ENCODE measurements at places on chromosomes 1 and 21.
A peak's percentile ranks its signal among the peaks of the same experiment; 100 is the strongest.

DNA sequence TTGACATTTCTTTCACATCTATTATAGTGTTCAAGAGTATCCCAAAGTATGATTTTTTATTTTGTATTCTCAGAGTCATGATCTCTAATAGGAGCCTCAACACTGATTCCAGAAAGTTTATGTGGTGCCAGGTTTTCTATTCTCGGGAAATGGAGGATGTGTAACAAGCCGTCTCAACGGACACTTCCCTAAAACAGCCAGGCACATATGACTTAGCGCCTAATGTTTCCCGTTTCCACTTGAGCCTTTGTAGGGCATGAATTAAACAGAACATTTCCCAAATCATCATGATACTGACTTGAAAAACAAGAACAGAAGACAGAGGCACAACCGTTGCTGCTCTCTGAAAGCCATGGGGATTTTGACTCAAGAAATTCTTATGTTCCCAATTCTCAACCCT lies 8.0 kb downstream of the CYYR1 start:
- DNase-seq: no peak

- DNase-seq: no peak
Measured at GRCh38 chr1:50915621-50916020, 44.4 kb downstream of the FAF1 start.

DNA sequence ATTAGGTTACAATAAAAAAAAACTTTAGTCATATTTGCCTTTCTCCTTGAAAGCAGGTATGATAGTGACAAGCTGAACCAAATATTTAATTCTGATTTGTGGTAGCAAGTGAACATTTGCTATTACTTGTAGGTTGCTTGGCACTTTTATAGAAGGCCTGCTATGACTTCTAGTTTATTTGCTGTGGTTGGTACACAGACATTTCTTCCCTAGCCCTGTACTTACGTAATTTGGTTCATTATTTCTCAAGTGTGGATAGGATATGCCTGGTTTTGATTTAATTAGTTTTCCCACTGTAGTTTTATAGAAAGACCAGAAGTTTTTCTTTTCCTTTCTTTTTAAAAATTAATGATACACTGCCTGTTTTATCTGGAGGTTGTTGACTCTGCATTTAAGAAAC lies 55.9 kb downstream of the PPP2R5A start:
- no peak for DNase-seq

- DNase-seq: no peak
Measured at GRCh38 chr1:40664167-40664537, 1.3 kb downstream of the RIMS3 start.

GRCh38 chr21:32392880-32393676 lies at the start of gene URB1:
URB1 (minus strand) TSS chr21:32393012; CDS start chr21:32392910, 102 bp downstream.
- DNase-seq: peak; percentile 95

- DNase-seq: no peak
Measured at GRCh38 chr1:232020352-232020751, 393.8 kb downstream of the DISC1 start.

- DNase-seq: peak; percentile 43
Measured at GRCh38 chr1:89939059-89939570, 55.8 kb upstream of the ZNF326 start.

DNA sequence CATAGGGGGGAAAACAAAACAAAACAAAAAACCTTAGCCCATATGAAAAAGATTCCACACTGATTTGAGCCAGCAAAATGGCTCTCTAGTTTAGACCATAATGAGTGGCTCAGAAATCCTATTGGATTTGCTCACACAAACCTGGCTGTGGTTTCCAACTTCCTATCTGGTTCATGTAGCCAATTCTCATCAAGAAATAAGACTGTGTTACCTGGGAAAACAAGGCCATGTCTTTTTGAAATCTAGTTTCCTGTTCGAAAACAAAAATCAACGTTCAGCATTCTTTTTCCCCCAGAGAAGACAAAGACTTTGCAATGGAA lies 69.2 kb downstream of the TBX15 start:
- no peak for DNase-seq

DNA sequence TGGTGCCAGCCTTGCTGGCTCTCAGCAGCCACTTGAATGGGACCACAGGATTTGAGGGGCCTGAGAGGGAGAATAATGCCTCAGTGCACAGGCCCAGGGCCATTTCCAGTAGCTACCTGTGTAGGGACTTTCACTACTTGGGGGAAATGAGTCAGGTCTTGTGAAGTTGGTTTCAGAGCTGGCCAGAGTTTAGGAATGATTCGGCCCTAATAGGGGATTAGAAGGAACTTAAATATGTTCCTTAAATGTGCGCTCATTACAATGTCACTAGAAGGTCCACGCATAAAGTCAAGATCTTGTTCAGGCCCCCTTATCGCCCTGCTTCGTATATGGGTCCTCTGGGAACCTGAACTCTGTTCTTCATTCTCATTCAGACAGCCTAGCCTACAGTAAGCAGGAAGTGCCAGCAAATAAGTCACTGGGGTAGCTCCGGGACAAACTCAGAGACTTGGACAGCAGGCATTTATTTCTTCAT lies 5.6 kb upstream of the AKR1A1 start:
- no peak for DNase-seq

DNA sequence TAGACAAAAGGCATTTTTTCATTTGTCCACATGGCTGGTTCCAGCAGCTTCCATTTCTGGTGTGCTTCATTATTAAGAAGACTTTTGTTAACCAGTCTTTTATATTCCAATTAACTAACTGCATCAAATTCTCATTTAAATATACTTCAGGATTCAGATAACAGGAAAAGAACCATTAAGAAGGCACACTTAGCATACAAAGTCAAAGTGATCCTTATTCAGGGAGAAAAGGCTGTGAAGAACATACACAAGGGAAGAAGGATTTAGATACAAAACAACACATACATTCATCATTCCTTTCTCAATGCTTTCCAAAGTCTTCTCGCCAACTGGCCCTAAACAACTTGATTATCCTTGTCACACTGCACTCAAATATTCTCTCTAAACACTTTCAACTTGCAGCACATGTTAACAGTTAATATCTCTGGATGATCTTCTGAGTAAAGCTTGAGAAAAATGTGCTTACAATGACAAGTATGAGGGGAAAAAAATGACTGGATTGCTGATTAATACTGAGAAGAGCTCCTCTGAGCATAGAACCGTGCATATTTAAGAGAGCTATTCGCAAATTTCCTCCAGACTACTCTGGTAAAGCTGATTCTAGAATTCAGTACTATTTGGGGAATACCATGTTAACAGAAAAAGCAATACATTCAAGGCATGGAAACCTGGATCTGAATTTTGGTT lies 225.2 kb upstream of the TNR start:
- no peak for DNase-seq

- no peak for DNase-seq
Measured at GRCh38 chr1:246128494-246129069, 378.5 kb downstream of the SMYD3 start.

- DNase-seq: no peak
Measured at GRCh38 chr21:39022035-39022434, 161.2 kb downstream of the PSMG1 start.

DNA sequence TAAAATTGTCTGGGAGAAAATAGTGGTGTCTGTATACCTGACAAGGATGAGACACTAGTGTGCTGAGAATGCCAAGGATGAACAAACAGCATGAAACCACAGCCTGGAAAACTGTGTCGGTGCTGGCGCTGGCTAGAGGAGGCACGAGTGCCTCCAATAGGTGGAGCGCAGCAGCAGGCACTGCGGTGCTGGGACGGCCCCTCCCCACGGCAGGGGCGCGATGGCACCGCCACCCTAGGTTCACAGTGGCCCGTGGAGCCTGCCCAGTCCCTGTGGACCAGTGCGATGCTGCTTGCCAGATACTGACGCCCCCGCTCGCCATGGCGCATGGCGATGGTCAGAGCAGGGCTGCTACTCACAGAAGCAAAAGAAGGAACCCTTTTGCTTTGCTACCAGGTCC lies 6.8 kb downstream of the CFAP410 start:
- no peak for DNase-seq

- DNase-seq: no peak
Measured at GRCh38 chr1:229407206-229408026, 26.5 kb downstream of the ACTA1 start.

DNA sequence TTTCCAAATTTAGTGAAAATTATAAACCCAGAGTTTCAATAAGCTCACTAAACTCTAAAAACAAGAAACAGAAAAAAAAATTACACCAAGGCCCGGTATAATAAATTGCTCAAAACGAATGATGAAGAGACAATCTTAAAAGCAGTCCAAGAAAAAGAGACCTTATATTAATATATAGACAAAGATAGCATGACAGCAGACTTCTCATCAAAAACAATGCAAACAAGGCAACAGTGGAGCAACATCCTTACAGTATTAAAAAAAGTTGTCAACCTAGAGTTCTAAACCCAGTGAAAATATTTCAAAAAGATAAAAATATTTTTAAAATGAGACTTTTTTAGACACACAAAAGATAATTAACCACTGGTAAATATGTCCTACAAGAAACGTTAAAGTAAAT lies 46.7 kb downstream of the KIFAP3 start:
- DNase-seq: no peak

DNA sequence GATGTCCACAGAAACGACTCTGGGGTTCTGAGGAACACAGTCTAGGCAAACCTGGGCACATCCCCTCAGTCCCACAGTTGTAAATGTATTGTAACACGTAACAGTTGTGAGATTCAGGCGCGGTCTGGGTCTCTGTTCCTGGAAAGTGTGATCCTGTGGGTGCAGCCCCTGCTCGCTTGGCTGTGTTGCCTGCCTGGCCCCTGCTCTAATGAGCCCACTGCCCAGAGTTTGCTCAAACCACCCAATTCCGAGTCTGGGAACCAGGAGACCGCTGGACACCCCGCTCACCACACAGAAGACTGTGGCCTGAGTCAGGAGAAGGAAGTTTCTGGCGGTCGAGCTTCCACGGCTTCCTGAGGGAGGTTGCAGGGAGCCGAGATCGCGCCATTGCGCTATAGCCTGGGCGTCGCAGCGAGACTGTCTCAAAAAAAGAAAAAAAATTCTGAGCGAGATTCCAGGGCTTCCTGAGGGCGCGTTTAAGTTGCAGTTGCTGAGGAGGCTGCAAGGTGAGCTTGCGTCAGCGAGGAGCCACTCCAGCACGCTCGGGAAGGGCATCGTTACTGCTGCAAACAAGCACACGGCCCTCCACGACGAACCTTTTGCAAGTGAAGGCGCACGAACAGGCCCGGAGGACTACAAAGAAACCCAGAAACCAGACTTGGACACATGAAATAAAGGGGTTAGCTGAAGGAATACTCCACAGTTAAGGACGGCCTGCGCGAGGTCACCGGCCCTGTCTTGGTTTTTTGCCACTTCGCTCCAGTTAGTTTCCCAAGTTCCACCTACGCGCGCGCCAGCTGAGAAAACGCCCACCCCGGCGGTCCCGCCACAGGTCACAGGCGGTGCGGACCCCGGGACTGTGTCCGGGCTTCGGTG lies 1.1 kb downstream of the C21orf58 start:
- DNase-seq: no peak

DNA sequence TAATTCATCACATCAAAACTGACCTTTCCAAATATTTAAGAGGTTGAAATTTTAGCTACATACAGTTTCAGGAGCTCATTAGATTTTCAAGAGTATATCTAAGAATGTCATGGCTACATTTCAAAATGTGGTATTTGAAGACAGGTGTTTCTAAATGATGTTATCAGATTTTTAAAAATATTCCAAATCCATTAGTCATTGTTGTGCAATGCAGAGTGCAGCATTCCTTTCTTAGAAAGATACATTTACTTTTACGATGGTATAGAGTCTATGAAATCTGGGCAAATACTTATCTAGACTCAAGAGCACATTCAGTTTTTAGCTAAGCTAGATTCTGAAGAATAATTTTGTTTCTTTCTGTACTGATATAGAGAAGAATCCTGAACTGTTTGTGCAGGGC lies 230.3 kb downstream of the CHRM3 start:
- no peak for DNase-seq

GRCh38 chr1:94679332-94680038 lies 137.9 kb upstream of the F3 start:
- no peak for DNase-seq

DNA sequence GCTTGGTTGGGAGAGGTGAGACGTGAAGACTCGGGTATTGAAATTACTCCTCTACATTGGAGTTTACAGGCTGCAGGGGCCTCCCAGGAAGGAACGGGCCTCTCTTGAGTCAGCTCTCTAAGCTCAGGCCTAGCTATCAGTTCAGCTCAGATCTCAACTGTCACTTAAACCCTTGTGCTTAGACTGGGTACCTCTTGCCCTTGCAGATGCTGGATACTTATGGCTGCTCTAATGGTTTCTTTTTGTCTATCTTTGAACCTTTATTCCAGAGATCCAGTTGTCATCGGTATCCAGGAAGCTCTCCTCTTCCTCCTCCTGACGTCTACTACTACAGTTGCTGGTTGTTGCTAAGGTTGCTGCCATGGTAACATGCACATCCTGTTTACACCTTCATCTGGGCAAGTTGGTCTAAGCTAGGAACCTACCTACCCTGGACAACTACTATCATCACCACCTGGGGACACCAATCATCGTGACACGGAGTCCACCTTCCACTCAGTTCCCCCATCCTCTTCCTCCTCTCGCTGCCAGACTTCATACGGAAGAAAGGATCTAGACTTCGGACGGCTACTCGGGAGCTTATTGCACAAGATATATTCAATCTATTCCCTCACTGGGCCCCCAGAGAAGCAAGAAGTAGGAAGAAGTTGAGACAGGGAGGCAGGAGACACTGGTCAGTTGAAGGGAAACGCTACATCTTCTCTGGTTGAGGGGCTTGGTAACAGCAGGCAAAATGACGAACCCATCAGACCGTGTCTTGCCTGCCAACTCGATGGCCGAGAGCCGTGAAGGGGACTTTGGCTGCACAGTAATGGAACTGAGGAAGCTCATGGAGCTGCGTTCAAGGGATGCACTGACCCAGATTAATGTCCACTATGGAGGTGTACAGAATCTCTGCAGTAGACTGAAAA lies 56.1 kb downstream of the ATP2B4 start:
- DNase-seq: no peak

- DNase-seq: no peak
Measured at GRCh38 chr1:39418236-39418635, 73.2 kb upstream of the BMP8A start.

- DNase-seq: no peak
Measured at GRCh38 chr1:242568666-242569065, 44.2 kb upstream of the PLD5 start.

DNA sequence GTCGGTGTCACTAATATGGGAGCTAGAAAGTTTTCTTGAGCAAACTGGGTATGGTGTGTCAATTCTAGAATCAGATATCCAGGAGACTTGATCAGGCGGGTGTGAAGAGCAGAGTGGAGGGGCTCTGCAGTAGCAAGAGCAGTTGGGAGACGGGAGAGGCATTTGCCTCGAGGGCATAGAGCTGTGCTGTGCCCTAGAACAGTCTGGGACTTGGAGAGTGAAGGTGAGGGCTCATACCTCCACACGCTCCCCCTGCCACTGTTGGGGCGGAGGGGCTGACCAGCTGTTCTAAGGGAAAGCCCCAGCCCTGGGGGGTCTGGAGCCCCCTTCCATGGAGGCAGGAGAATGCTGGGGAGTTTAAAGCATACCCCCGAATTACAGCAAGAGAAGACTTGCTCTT lies 33.8 kb downstream of the SIM2 start:
- DNase-seq: no peak

All from hypothalamus (tissue), 51 donors.